Right renal cortex interstitium (tissue), 3 donors: ENCODE measurements at places on chromosomes 5 and 9. TPM values are rescaled to one million over a fixed set of nuclear protein-coding genes. Genes with fewer than 3 reads are reported as not detected.

Gene SLC46A2
- polyA plus RNA-seq: 0.12 TPM

Gene PPP3R2
- polyA plus RNA-seq: not detected

Gene NFIB
- 19.9 TPM for polyA plus RNA-seq

Gene AMBP
- 1.7 TPM for polyA plus RNA-seq

Gene ADGRD2
- polyA plus RNA-seq: 0.17 TPM

Gene CDKN2B
- polyA plus RNA-seq: 0.23 TPM

Gene QRFP
- 0.47 TPM for polyA plus RNA-seq

Gene LHX3
- not detected for polyA plus RNA-seq

Gene PCDHB15
- 15.4 TPM for polyA plus RNA-seq

Gene PRLR
- 42.9 TPM for polyA plus RNA-seq

Gene SYNPO
- 97.3 TPM for polyA plus RNA-seq

Gene SETD9
- polyA plus RNA-seq: 19.0 TPM

Gene FAM221B
- polyA plus RNA-seq: 0.12 TPM

Gene BAAT
- polyA plus RNA-seq: 0.33 TPM

Gene PRR16
- polyA plus RNA-seq: 5.4 TPM

Gene IFNA13
- not detected for polyA plus RNA-seq

Gene LRRC70
- 7.0 TPM for polyA plus RNA-seq
